Esophagus muscularis mucosa (tissue), 4 donors: ENCODE measurements at places on chromosomes 6 and 20.

DNA sequence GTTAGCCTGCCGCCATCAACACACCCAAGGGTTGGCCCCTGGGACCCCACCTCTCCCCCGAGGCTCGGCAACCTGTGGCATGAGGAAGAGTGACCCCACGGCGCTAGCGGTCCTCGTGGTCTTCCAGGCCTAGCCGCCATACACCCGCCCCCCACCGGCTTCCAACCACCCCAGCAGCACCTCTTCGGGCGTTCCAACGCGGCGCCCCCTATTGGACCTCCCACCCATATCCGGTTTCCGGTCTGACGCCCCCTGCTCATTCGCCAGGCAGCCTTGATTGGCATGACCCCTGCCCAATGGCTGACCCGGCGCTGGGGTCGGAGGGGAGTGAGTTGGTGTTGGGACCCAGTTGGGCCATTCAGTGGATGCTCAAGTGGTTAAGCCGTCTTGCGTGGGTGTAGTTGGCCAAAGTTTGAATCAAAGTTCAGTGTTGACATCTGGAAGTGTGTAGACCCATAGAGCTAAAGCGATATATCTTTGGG is at the start of gene GNAS-AS1:
TSS of gene GNAS-AS1 (minus strand) at position 210 of the 482 bp plus-strand sequence.
- no peak for DNase-seq

- DNase-seq: peak; percentile 93
Observed at GRCh38 chr20:49510562-49511122, 28.2 kb upstream of the KCNB1 start.

DNA sequence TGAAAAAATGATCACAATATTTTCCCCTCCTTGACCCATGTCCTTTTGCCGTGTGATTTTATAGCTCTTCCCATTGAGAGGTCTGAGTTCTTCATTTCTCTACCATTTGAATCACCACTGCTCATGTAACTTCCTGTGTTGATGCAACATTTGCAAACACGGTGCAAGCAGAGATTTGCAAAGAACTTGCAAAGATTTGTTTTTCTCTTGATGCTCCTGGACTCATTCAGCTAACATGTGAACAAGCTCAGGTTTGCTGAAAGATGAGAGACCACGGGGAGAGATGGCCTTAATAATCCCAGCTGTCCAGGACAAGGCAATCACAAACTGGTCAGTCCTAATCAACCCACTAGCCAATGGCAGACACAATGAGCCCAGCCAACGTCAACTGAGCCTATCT is 8.6 kb downstream of the VNN2 start:
- DNase-seq: no peak

DNA sequence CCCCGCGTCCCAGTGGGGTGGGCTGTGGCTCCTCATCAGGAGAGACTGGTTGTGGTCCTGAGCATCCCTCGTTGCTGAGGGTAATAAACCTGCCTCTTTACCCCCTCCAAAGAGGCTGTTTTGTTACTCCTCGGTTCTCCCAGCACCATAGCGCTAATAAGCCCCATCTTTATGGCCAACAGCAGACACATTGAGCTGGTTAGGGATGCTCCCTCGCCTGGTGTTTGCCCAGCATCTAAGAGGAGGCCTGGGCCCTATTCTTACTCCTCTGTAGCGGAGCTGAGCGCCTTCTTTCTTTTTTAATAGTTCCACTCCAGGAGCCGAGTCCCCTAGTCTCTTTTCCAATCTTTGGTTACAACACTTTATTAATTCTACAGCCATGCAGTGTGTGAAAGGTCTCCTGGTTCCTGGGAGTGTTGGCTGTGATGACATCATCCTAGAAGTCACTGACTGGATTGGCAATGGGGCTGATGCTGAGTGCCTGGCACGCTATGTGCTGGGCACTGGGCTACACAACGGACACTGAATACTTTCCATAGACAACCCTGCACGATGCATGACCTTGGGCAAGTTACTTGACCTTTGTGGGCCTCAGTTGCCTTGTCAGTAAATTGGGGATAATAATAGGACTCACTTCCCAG is 50.6 kb upstream of the CCDC167 start:
- no peak for DNase-seq

GRCh38 chr6:75079589-75079988 is 126.3 kb downstream of the COL12A1 start:
- DNase-seq: no peak

DNA sequence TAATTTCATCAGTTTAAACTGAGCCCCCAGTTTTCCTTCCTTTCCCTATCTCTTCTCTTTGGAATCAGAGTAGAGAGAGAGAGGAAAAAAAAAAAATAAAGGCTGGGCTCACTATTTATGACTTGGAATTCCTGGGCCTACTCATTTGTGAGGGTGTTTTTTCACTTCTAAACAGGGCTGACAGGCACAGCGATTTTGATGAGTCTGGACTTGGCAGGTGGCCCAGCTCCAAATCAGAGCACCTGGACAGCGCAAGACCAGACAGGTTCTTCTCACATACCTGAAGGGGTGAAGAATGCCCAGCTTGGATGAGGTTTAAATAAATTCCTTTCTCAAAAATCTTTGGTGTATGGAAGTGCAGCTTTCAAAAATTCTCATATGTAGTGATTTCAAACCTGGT is 122.2 kb downstream of the KIF13A start:
- DNase-seq: no peak

DNA sequence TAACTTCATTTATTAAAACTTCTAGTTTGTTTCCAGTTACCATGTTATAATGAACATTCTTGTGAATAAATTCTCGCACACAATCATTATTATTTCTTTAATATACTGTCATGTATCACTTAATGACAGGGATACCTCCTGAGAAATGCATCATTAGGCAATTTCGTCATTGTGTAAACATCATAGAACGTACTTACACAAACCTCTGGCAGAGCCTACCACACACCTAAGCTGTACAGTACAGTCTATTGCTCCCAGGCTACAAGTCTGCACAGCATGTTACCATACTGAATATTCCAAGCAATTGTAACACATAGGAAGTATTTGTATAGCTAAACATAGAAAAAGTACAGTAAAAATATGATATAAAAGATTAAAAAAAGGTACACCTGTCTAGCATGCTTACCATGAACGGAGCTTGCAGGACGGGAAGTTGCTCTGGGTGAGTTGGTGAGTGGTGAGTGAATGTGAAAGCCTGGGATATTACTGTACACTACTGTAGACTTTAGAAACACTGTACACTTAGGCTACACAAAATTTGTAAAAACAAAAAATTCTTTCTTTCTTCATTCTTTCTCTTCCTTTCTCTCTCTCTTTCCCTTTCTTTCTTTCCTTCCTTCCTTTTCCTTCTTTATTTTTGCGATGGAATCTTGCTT is 268.2 kb upstream of the SOX4 start:
- no peak for DNase-seq

- DNase-seq: no peak
Observed at GRCh38 chr20:41141153-41141815, 3.9 kb downstream of the PLCG1 start.

- no peak for DNase-seq
Observed at GRCh38 chr20:60060593-60060992, 102.4 kb downstream of the CDH26 start.
